Kidney epithelial cell (primary cell): ENCODE measurements at places on chromosomes 11 and 22. TPM values are rescaled to one million over a fixed set of nuclear protein-coding genes. Genes with fewer than 3 reads are reported as not detected.

Gene SLCO2B1
- total RNA-seq, result 0.21 and 1.7 TPM in 2 replicates

Gene DNAJB13
- not detected in 2 replicates for total RNA-seq

Gene CCDC188
- total RNA-seq, result 0.55 and 1.8 TPM in 2 replicates

Gene CHKA
- total RNA-seq, result 25.5 and 30.9 TPM in 2 replicates

Gene ACCS
- 14.3 and 17.6 TPM in 2 replicates for total RNA-seq

- no peak for DNase-seq
These were observed 2.9 kb upstream of the OR52I2 start for GRCh38 chr11:4578624-4579023.

DNA sequence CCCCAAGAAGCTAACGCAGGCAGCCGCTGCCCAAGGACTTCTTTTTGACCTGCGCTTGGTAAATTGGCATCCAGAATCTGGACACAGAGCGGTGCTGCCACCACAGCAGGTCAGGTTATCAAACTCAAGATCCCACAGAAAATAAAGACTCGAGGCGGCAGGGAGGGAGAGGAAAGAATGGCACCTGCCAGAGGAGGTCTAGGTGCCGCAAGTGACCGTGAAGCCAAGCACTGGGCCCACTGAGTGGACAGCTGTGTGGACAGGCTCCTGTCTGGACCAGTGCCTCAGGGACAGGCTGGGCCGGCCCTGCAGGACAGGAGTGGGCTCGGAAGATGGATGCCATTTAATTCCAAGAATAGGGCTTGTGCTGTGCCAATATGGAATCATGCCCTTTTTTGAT is 27.4 kb downstream of the BID start:
- no peak for DNase-seq

DNA sequence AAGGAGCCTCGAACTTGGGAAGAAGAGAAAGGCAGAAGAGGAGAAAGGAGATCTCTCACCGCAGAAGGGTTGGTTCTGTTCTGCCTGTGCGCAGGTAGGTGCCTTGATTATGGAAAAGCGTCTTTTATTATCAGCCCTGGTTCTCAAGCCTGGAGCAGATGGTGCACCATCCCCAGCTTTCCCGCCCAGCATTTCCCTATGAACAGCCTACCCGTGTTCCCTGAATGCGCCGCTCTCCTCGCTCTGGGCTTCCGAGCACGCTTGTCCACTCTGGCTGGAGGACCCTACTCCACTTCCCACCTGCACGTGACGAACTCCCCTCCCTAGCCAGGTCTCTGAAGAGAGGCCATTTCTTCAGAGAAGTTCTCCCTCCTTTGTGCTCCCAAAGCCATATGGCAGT is 15.2 kb downstream of the IGSF9B start:
- DNase-seq, result no peak

- no peak for DNase-seq
These were observed 58.3 kb downstream of the SIK3 start for GRCh38 chr11:117039900-117040299.

- no peak for DNase-seq
These were observed 186.5 kb downstream of the SNX19 start for GRCh38 chr11:130729678-130730300.

DNA sequence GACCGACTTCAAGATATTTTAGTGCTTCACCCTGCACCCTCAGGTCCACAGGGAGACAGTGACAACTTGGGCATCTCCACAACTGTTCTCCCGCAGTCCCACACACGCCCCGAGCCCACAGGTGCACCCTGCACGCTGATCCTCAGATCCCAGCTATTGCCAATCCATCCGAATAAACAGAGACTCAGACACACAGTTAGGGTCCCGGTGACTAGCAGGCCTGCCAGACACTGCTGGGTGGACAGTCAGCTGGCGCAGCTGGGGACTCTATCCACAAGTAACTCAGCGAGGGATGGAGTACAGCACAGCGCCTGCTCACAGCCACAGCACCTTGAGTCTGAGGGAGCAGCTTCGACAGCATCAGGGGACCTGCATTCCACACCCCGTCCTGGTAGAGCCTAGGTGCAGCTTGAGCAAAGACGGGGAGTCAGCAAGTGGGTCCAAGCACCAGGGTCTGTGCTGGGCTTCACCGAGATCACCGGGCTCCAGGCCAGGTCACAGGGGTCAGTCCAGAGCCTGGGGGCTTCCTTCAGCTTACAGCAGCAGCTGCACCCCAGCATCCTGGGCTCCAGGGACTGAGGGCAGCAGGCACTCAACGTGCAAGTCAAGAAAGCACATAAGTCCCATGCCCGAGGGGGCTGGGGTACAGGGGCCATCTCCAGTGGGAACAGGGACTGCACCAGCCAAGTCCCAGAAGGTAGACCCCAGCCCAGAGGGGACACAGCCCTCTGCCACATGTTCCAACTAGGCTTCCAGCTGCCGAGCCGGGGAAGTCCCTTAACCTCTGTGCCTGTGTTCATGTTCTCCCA is 7.6 kb downstream of the RPL3 start:
- DNase-seq, result no peak

DNA sequence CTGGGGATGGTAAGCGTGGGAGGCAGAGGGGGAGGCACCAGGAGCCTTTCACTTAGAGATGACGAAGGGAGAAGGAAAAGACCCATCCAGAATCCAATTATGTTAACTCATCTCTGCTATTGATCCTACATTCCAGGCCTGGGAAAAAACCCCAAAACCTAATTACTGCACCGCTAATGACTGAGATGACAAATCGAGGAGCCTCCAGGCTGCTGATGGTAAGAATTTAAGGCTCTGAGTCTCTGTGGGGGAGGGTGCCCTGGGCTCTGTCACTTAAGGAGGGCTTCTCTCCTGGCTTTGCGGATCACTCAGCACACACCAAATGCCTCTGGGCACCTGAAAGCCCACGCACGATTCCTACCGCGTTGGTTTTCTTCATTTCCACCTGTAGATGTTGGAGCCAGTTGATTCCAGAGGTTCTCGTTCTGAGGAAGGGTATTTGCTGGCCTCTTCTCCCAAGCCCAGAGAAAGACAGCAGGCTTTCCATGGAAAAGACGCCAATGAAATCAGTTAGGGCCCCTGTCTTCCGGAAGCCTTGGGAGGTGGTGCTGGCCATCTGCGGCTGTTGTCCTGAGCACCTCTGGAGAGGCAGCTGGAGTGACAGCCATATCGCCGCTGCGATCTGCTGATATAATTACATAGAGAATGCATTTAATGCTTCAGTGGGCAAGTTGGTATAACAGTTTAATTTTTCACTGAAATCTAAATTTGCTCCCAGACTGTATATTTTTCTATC is 751.2 kb downstream of the BRD1 start:
- DNase-seq, result no peak

DNA sequence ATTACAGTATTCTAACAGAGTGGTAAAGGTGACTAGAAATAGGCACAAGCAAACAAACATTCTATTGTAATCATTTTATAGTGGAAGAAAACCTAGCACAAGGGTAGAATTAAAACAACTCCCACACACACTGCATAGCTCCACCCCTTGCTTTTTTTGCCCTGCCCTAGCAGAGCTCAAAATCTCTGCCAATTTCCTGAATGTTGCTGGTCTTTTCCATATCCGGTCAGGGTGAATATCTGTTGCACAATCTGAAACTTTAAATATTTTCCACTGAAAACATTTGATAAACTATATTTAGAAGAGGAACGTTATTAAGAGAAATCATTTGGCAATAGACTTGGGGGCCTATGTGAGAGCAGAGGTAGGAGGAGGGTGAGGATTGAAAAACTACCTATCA is 2.7 kb downstream of the SPA17 start:
- DNase-seq, result no peak

GRCh38 chr11:72782081-72782920 is 11.5 kb downstream of the STARD10 start:
- no peak for DNase-seq

DNA sequence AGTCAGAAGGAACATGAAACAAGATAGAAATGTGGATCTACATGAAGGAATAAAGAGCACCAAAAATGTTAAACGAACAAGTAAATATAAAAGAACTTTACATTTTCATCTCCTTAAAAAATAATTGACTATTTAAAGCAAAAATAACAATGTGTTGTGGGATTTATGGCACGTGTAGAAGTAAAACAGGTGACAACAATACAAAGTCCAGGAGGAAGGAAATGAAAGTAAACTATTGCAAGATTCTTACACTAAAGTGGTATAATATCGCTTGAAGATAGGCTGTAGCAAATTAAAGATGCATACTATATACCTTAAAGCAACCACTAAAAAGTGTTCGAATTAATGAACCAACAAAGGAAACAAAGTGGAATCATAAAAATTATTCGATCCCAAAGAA is 5.5 kb downstream of the VPS37C start:
- no peak for DNase-seq

GRCh38 chr11:100619484-100619883 is 67.6 kb upstream of the ARHGAP42 start:
- DNase-seq, result no peak

- no peak for DNase-seq
These were observed 8.0 kb downstream of the TIRAP start for GRCh38 chr11:126290887-126291286.

- DNase-seq, result no peak
These were observed 6.5 kb downstream of the FAR1 start for GRCh38 chr11:13674799-13675509.

DNA sequence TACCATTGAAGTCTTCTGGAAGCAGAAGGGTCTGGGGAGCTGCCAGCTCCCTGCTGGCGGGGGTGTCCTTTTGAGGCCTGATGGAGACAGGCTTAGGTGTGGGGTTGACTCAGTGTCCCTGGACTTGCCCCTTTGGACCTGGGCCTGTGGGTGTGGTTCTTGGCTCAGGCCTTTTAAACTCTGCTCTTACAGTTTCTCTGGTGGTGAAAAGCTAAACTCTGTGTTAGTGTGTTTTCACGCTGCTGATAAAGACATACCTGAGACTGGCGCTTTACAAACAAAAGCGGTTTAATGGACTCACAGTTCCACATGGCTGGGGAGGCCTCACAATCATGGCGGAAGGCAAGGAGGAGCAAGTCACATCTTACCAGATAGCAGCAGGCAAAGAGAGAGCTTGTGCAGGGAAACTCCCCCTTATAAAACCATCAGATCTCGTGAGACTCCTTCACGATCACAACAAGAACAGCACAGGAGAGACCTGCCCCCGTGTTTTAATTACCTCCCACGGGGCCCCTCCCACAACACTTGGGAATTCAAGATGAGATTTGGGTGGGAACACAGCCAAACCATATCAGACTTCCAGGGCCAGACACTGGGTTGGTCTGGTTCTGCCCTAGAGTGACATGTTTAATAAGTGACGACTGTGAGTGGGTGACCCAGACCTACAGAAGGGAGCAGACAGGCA is 26.5 kb downstream of the GRAMD4 start:
- no peak for DNase-seq

DNA sequence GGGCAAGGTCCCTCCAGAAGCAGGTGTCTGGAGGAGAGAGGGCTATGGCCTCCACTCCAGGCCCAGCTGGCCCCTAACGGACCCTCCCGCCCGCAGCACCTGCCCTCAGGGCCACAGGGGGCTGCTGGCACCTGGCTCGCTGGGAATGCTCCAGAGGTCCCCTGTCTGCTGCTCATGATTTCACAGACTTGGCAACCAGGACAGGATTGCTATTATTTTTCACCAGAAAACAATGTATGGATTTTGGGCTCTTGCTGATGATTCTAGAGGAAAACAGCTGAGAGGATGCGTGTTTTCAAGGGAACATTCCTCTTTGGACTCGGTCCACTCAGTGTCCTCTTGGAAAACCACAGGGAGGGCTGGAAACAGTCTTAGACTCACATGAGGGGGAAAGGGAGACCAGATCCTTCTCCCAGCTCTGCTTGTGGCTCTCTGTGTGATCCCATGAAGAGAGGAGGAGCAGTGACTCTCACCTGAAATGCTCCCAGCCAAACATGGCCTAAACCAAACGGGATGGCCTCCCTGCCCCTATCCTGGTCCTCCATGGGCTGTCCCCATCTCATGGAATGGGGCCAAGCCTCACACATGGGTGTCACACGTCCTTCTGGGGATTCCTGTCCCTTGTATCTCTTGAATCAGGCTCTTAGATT is 15.8 kb downstream of the MYEOV start:
- no peak for DNase-seq

- DNase-seq, result no peak
These were observed 312.7 kb downstream of the SOX6 start for GRCh38 chr11:16043617-16044016.

- no peak for DNase-seq
These were observed 72.5 kb downstream of the PACS1 start for GRCh38 chr11:66142370-66143263.

DNA sequence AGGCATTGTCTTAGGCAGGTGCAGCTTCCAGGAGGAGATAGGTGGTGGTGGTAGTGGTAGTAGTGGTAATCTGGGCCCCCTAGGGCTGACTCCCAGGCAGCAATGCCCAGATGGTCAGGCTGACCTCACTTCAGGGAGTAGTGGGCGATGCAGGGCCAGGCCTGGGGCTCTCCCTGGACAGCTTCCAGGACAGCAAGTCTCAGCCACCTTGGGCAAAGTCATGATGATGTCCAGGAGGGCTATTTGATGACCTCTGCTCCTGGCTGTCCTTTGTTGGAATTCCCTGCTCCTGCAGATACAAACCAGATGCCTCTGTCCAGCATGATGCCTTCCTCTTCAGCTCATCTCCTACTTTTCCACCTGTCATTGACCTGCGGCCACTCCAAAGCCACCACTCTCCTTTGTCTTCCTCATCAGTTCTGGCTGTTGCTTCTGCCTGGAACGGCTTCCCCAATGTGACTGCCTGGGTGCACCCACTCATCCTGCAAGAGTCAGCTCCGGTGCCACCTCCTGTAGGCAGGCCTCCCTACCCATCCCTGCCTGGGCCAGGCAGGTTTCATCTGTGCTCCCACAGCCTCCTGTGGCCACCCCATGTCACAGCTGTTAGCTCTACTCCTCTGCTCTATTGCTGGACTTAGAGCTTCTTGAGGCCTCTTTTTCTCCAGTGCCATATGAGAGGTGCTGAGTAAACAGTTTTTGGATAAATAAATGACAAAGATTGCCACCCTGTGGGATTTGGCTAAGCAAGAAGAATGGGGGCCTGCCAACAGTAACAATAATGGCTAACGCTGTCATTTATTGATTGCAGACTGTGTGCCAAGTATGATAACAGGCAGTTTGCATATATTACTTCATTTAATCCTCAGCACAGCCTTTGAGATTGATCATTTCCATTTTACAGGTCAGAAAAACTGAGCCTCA is 172.9 kb upstream of the NECTIN1 start:
- no peak for DNase-seq

DNA sequence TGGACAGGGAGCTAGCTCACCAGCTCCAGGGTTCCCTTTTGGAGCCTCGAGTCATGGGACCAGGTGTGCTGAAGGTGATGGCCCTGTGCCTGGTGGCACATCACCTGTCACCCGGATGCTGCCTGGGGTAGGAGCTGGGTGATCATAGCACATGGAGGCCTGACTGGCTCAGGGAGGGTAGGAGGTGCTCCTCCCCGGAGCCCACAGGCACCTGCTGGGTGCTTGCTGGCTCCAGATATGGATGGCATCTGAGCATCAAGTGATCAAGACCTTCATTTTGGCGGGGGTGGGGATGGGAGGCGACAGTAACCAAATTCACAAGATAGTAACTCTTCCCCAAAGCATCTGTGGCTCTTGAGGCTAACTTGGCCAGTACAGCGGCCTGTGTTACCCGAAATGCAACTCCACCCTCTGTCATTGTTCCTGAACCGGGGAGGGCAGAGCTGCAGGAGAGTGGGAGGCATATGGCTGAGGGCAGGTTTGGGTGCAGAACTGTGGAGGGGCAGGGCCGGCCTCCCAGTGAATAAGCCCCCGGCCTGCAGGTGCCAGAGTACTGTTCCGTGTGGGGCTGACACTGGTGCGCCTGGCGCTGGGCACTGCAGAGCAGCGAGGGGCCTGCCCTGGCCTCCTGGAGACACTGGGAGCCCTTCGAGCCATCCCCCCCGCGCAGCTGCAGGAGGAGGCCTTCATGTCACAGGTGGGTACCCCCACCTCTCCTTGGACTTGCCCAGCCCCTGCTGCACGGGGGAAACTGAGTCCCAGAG is 4.7 kb downstream of the TBC1D10C start:
- no peak for DNase-seq
